ENCODE measurements at places on chromosomes 7 and 10.

DNA sequence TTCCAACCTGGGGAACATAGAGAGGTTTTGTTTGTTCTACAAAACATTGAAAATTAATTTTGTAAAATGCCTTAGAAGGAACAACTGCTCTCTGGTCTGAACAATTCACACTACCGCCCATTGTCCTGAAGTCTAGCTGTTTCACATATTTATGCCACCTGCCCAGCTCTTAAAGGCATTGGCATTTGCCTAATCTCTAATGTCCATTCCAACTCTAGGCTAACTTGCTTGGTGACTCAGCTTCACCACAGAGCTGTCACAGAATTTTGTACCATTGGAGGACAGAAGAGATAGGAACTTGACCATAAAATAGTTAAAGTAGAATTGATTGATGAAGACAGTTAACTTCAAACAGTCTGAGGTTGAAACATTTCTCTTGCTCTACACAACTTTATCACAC is 53.5 kb upstream of the PPP1R17 start:
- DNase-seq = no peak

GRCh38 chr10:60353519-60354258 is 36.0 kb downstream of the ANK3 start:
- DNase-seq = no peak

- peak; percentile 40 for DNase-seq
Measured at GRCh38 chr10:110209926-110210673, 2.7 kb downstream of the MXI1 start.

DNA sequence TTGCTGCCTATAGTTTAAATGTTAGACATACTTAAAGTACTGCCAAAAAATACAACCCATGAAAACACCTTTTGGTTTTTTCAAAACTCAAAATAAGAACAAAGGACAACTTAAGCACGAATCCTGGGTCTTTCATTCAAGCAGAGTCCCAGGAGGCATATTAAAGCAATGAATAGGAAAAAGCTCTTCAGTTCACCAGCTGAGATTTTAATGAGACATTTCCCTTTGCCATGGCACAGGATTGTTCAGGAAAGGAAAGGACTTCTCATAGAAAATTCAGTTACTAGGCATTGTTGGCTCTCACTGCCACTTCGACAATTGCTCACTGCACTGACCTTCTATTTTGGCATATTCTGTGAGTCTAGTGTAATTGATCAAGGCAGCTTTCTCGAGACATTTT is 133.5 kb upstream of the FEZF1 start:
- no peak for DNase-seq

DNA sequence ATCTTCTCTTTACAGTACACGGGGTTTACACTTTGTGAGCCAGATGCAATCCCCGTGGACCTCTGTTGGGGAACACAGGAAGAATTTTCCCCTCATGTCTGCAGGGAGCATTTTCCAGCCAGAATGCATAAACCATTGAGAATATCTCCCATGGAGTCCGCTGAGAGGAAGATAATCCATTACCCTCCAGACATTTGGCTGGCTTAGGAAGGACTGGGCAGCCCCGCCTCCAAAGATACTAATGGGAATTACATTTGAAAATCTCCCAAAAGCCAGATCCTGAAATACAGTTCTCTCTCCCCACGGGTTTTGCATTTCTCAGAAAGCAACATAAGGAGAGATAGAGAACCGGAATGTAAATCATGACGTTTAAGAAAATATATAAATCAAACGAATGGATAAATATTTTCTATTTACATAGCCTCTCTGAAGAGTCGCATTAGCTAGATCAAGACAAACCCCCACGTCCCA is 53.5 kb downstream of the TRIL start:
- no peak for DNase-seq

GRCh38 chr10:78744491-78745090 is 324.2 kb upstream of the ZMIZ1 start:
- no peak for DNase-seq

DNA sequence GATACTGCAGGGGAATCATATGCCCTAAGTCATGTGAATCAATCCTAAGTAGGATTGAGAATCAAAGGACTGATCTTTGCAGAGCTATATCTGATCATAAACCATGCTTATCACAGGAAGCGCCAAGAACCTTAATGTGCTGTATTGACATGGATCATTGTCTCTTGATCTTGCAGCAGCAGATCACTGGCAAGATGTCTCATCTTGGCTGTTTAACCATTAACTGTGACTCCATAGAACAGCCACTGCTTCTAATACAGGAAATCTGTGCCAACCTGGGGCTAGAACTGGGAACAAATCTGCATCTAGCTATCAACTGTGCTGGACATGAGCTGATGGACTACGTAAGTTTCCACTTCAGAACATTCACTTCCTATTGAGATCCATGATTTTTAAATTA is 21.6 kb downstream of the ENO4 start:
- no peak for DNase-seq

- DNase-seq = no peak
Measured at GRCh38 chr7:28267012-28267411, 86.4 kb upstream of the JAZF1 start.

GRCh38 chr7:105664816-105665525 is 83.7 kb upstream of the EFCAB10 start:
- DNase-seq = no peak

DNA sequence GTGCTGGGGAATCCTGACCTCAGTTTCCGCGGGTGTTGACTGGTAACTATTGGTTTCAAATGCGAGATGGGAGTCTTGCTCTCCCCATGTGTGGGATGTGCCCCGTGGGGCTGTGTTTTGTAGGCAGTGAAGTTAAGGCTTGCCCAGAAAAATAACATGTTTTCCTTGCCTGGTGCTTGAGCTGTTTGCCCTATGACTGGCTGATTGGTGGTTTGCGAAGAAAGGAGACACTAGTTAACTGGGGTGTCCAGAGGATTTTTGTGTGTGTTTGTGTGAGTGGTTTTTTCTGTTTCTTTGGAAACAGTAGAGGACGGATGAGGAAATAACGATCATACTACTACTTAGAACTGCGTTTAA is 61.9 kb downstream of the CREB5 start:
- DNase-seq = no peak

GRCh38 chr7:1193593-1194424 is 33.8 kb upstream of the ZFAND2A start:
- DNase-seq = no peak

DNA sequence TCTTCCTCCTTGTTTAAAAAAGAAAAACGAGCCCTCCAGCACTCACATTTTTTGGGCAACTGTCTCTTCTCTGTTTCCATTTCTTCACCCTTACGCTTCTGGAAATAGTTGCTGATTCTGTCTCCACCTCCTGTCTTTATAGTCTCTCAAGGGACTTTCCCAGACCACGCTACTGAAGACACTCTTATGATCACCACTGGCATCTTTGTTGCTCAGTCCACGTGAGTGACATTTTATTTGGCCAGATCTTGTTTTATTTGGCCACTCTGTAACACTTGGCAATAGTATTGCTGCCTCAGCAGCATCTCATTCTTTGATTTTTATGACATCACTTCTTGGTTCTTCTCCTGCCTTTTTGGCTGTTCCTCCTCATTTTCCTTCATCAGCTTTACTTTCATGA is 21.6 kb upstream of the NME8 start:
- DNase-seq = no peak

- no peak for DNase-seq
Measured at GRCh38 chr7:134996097-134996550, 9.8 kb downstream of the AGBL3 start.

- DNase-seq = no peak
Measured at GRCh38 chr7:142883571-142884285, 1.8 kb downstream of the TRPV6 start.

- DNase-seq = no peak
Measured at GRCh38 chr10:109474261-109474660, 449.1 kb downstream of the XPNPEP1 start.

GRCh38 chr7:37284805-37285231 is 163.8 kb downstream of the ELMO1 start:
- DNase-seq = peak; percentile 7

DNA sequence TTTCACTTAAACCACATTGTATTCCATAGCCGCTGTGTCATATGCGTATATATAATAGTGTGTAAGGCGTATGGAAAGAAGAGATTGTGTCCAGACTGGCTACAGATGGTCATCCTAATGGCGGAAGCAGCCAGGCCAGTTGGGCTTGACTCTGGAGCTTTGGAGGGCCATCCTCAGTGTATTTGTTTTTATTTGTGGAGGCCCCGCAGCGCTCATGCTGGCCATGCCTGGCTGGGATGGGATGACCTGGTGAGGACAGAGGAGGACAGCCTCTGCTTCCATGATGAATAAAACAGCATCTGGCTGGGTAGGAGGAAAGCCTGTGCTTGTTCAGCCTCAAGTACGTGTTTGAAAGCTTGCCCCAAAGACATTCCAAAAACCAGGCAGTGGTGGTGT is 220.3 kb downstream of the EBF3 start:
- no peak for DNase-seq

GRCh38 chr7:32167256-32167655 is 97.0 kb upstream of the PDE1C start:
- no peak for DNase-seq

DNA sequence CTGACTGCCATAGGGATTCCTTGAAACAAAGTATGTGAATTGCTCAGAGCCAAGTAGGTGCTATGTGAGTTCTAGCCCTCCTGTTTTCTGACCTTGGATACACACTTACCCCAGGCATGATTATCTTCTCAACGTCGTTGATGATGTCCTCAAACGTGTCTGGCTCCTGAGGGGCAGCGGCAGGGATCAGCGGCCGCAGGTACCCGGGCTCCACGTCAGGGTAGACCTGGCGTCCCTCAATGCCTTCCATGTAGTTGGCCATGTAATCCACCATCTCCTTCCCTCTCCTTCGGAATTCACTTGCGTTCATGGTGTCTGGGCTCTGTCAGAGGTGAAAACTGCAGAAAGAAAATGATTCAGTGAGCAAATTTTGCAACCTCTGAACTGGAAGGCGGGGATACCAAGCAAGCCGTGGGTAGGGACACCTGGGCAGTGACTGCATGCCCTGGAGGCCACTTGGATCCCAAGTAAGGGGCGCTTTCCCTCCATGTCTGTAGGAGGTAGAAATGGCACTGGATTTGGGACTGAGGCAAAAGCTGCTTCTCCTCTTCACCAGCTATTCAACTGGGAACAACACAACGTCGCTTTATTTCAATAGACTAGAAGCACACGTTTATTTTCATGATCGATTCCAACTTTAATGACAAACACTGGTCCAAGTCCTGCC is 21.3 kb downstream of the DDC start:
- DNase-seq = no peak

DNA sequence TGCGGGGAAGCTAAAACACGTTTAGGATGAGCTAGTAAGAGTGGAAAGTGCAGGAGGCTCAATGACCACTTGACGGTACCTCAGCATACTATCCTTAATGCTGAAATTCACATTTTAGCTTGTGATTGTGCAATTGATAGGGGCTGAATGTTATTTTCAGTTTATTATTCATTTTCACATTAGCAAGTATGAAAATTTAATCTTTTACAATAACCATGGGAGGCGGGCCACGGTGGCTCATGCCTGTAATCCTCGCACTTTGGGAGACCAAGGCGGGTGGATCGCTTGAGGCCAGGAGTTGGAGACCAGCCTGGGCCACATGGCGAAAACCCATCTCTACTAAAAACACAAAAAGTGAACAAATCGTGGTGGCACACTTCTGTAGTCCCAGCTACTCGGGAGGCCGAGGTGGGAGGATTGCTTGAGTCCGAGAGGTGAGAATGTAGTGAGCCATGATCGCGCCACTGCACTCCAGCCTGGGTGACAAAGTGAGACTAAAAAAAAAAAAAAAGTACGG is 22.0 kb upstream of the ANLN start:
- DNase-seq = no peak

- no peak for DNase-seq
Measured at GRCh38 chr10:127132451-127132850, 63.9 kb downstream of the INSYN2A start.

DNA sequence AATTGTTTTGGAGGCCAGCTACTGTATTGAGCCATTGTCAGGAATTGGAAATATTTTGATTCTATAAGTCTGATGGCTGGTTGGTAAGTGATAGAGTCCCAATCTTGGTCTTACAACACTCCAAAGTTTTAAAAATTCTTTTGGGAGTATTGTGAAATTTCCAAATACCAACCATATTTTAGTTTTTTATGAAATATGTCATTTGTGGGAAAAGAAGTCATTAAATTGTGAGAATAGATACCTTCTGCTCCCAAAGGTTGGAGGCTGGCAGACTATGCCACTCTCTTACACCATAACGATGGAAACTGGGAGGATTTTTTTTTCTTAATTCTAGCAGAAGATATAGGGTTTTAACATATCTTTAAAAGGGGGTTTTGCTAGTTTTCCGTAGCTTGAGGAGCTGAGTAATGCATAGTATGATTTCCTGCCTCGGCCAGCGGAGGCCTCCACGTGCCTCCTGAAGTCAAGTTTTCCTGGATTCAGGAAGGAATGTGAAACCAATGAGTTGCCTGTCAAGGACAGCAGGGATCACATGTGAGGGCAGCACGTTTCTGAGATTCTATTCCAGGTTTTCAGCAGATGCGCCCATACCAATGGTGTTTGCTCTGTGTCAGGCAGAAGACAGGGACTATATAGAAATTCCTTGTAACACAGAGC is 92.2 kb upstream of the LAMB4 start:
- DNase-seq = no peak

- no peak for DNase-seq
Measured at GRCh38 chr7:110296321-110296720, 794.6 kb upstream of the LRRN3 start.

DNA sequence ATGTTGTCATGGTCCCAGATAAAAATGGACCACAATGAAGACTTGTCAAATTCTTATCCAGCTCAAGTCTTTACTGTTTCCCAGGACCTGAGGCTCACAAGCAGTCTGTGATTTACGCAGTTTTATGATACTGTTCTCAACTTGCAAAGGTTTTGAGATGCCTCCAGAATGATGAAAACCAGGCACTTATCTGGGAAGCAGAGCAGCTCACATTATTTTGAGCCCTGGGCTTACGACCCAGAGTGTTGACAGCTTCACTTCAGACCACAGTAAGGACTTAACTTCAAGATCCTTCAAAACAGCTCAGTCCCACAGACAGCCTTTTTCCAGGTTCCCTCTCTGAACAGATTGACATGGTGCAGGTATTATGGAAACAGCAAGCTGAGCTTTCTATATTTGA is 236.1 kb downstream of the RNLS start:
- DNase-seq = no peak

GRCh38 chr10:86655173-86655540 is 810 bp downstream of the OPN4 start:
- DNase-seq = no peak

DNA sequence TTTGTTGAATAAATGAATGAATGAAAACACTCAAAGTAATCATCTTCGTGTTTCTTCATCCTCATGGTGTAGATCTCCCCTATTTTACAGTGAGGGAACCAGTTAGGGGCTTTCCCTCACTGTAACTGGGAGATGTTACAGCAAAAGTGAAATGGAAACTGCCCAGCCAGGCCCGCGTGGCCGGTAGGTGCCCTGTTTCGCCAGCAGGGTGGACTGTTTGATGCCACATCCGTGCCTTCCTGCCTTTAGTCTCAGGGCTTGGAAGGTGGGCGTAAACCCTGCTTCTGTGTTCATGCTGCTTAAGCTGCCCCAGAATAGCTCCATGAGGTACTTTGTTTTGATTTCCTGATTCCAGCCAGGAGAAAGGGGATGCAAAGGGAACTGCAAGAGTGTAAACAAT is 268.8 kb downstream of the PLXNA4 start:
- DNase-seq = no peak

All from activated T-helper 1 cell treated with anti-CD3 and anti-CD28 coated beads, Interleukin-2, amount 50 U/mL, for 16 hours (primary cell).